Inflammatory macrophage treated with lipopolysaccharide for 1 hour (primary cell): ENCODE measurements at places on chromosomes 12 and 14.

GRCh38 chr14:72754949-72755348 is 139.0 kb downstream of the DPF3 start:
- no peak for DNase-seq

DNA sequence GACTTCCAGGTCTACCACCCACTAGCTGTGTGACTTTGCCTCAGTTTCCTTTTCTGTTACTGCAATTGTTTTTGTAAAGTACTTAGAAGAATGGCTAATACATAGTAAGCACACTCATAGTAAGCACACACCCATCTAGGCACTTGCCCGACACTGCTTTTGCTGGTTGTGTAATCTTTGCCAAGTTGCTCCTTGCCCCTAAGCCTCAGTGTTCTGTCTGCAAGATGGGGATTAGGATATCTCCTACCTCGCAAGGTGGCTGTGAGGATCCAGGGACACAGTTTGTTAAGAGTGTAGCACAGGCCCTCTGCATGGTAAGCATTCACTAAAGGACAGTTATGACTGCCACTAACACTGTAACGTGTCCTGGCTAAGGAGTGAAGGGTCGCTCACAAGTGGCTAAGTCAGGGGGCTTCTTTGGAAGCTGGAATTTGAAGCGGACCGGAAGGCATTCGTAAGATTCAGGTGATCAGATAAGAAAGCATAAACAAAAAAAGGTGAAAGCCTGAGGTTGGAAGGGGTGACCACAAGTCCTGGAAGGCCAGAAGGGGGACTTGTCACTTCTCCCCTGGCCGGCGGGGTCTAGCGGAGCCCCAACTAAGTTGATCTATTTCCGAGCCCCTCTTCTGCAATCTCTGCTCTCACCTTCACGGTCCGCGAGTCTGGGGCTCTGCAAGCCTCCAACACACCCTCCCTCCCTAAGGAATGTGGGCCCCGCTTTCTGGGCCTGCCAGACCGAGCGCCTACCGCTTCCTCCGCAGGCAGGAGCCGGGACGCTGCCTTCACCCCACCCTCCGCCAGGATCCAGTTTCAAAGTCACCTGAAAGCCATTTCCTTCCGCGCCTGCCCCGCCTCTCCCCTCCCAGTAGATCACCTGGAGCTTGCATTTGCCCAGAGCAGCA is 1.5 kb upstream of the PLEKHG3 start:
- no peak for DNase-seq

DNA sequence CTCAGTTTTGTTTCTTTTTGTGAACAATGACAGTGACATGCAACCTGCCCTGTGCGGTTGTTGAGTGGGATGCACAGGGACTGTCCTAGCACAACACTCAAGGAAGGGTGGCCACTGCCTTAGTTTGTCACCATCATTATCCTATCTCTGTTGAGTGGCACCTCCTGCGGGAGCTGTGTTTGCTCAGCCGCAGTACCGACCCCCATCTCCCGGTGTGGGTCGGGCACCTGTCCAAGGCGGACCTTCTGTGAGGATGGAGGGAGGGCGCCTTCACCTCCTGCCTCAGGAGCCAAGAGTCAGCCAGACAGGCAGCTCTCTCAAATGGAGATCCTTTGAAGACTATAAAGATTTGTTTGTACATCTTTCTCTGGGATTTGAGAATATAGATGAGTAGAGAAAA is 142.1 kb downstream of the TSPAN9 start:
- no peak for DNase-seq

- no peak for DNase-seq
Observed at GRCh38 chr14:94771158-94771905, 1.4 kb upstream of the GSC start.

DNA sequence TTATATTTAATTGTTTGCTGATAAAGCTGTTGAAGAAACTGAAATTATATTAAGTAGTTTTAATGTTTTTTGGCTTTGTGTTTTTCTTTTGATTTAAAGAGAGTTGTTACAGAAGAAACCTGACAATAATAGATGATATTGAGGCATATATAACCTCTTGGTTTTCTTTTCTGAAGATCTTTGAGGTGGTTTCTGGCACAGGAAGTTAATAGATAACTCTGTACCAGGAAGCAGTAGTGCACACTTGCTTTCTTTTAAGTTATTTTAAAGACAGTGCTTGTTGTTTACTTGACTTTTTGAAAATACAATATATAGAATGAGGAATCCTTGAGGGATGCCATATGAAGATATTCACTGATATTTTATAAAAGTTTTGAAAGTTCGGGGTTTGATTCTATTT is 209.0 kb upstream of the FBXO33 start:
- DNase-seq = no peak

GRCh38 chr14:34616360-34616759 is 13.6 kb downstream of the SNX6 start:
- no peak for DNase-seq

GRCh38 chr12:121110211-121110940 is 22.3 kb upstream of the P2RX7 start:
- peak; percentile 88 for DNase-seq

- DNase-seq = no peak
Observed at GRCh38 chr14:71232506-71232905, 325.2 kb downstream of the PCNX1 start.
